ENCODE measurements at places on chromosomes 7 and 10.

- DNase-seq, result peak; percentile 31
These were observed 52.2 kb upstream of the SEC61G start for GRCh38 chr7:54811041-54811845.

- no peak for DNase-seq
These were observed 59.4 kb downstream of the WAPL start for GRCh38 chr10:86461963-86462804.

GRCh38 chr7:47670729-47671128 is 88.8 kb upstream of the TNS3 start:
- DNase-seq, result no peak

DNA sequence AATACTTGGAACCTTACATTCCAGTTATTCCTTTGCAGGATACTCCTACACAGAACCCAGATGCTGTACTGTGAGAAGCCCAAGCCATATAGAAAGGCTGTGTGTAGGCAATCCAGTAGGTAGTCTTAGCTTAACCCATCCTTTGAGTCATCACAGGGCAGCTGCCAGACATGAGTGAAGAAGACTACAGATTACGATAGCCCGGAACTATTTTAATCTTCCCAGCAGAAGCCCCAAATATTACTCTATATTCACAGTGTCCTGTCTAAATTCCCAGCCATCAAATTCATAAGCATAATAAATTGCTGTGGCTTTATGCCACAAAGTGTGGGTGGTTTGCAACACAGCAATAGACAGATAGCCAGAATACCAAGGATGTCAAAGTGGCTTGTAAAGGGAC is 474.1 kb upstream of the STEAP1 start:
- no peak for DNase-seq

DNA sequence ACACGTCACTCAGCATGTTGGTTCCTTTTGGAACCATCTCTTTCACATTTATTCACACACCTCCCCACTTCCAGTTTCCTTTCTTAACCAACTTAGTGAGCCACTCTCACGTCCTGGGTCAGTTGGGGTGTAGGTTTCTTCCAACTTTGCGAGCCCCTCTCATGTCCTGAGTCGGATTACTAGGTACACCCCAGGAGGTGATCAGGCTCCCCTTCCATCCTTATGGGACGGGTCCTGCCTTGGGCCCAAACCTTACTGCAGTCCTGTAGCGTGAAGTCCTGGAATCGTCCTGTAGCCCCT is 7.7 kb downstream of the ERV3-1 start:
- no peak for DNase-seq

- no peak for DNase-seq
These were observed 121.1 kb downstream of the C10orf90 start for GRCh38 chr10:126549344-126549743.

DNA sequence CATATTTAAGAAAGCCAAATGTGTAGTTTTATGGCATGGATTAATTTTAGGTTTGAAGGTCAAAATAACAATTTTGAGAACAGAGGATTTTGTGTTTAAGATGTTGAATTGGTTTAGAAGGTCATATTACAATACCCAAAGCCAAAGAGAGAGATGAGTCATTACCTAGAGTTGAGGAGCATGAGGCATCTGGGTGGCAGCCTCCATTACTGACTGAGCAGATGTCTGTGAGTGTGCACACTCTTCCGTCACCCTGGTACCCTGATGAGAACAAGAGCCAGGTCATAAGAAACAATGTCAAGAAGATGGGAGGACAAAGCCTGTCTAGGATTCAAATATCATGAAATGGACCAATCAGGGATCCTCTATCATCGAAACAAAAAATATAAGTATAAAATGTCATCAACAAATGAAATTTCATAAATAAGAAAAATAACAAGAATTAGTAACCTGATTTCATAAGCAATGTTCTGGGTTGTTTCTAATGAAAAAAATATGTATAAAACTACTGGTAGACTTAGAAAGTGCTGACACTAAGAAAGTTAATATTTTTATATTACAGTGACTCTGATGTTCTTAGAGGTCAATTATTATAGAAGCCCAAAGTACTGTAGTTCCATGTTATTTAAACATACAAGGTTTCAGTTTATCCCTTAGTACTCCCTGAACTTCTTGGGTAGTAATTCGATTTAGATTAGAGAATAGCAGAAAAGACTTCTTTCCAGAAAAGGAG is 20.0 kb downstream of the CUBN start:
- peak; percentile 64 for DNase-seq

GRCh38 chr10:20948686-20949327 is 51.7 kb upstream of the NEBL start:
- no peak for DNase-seq

DNA sequence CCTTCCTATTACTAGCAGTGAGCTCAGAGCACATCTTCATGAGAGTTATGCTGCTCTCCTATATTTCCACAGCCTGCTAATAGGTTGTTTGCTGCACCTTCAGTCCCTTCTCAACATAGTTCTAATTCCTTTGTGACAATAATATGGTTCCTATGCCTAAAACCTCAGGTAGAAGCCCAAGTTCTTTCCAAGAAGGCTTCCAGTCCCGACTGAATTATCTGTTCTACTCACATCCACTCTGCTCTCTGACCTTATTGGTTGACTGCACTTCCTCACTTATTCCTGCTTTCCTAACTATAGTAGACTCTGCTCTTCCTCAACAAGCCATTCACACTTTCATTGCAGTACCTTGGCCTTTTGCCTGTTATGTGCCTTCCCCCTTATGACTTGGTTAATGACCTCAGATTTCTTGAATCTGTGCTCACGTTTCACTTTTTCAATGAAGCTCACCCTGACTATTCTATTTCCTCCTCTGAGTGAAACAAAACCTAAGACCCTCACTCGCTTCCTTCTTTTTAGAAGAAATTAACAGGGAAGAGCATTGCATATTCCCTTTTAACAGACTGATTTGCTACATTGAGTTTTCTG is 132.7 kb downstream of the MDFIC start:
- DNase-seq, result no peak

- no peak for DNase-seq
These were observed 55.1 kb downstream of the VOPP1 start for GRCh38 chr7:55517191-55517633.

GRCh38 chr7:5183155-5183554 is 6.9 kb upstream of the WIPI2 start:
- peak; percentile 25 for DNase-seq

- DNase-seq, result peak; percentile 46
These were observed 424 bp downstream of the EGFR start for GRCh38 chr7:55019191-55019690.

- DNase-seq, result no peak
These were observed 389.1 kb downstream of the PARD3 start for GRCh38 chr10:34426041-34426440.

GRCh38 chr7:118218413-118219156 is 5.9 kb upstream of the ANKRD7 start:
- no peak for DNase-seq

GRCh38 chr7:27617651-27618381 is 44.9 kb downstream of the HIBADH start:
- DNase-seq, result no peak

GRCh38 chr7:99352247-99352646 is 22.3 kb upstream of the ARPC1B start:
- no peak for DNase-seq

DNA sequence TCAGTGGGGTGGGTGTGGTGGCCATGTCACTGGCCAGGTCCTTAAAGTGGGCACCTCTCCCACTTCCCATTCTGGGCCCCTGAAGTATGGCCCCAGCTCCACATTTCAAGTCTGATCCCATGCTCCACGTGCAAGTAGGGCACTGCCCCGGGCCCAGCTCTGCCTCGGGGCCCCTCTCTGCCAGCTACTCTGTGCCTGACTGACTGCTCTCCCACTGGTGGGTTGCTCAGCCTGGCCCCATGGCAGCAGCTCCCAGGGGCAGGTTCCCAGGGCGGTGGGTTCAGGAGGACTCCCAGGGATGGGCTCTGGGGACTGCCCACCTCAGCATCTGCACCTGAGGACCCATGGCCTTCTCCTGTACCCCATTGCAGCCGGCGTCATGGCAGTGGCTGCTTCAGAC is 110.2 kb upstream of the FAM180A start:
- no peak for DNase-seq

DNA sequence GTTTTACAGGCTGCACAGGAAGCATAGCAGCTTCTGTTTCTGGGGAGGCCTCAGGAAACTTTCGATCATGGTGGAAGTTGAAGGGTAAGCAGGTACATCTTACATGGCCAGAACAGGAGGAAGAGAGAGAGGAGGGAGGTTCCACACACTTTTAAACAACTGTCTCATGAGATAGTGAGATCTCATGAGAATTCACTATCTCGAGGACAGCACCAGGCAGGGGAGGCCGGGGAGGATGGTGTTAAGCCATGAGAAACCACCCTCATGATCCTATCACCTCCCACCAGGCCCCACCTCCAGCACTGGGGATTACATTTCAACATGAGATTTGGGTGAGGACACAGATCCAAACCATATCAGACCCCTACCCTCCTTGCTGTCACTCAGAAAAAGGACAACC is 23.7 kb downstream of the ZNF503 start:
- DNase-seq, result no peak

- DNase-seq, result peak; percentile 96
These were observed 9.3 kb downstream of the NOD1 start for GRCh38 chr7:30469303-30469702.
